ENCODE measurements at places on chromosomes 4 and X.

DNA sequence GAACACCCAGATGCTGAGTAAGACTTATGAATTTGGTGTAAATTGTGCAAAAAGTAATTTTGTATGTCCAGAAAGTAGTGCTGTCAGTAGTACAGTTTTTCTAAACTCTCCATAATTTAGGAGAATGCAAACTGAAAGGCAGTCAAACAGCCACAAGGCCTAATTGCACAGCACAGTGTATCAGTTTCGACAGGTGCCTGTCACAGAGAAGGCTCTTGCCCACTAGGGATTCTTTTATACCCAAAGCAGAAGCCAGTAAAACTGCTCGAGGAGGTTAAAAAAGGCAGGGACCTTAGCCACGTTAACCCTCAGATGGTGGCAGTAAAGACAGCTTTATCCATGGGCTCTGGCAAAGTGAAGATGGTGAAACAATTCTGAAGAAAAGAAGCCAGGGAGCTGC lies 69.4 kb upstream of the GATB start:
- no peak for DNase-seq

- DNase-seq = peak; percentile 75
These were observed 3.7 kb upstream of the C4orf36 start for GRCh38 chr4:86895692-86896488.

DNA sequence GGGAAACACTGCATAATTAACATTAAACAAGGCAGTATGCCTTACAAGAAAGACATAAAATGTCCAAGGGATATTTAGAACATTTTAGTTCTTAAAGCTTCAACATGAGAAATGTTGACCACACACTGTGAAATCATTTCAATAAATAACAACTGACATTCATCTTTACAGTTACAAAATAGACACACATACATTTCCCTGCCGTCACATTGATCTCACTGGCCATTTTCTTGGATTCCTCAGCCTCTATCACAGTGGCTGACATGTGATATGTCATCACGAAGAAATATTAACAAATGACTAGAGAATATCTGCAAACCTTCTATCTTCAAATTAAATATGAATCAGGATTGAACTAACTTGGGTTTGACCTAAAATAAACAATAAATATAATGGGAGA lies 1.9 kb downstream of the CXCL2 start:
- peak; percentile 35 for DNase-seq

- no peak for DNase-seq
These were observed at the start of gene GLRB for GRCh38 chr4:157075811-157076577. GLRB (plus strand) TSS chr4:157076150; CDS start chr4:157078025, 1,875 bp downstream.
